ENCODE measurements at places on chromosomes 2 and 18.

- DNase-seq, result peak; percentile 66
Observed at GRCh38 chr2:176126929-176127773, 2.4 kb upstream of the HOXD8 start.

GRCh38 chr2:124081154-124081716 is 56.1 kb downstream of the CNTNAP5 start:
- DNase-seq, result no peak

DNA sequence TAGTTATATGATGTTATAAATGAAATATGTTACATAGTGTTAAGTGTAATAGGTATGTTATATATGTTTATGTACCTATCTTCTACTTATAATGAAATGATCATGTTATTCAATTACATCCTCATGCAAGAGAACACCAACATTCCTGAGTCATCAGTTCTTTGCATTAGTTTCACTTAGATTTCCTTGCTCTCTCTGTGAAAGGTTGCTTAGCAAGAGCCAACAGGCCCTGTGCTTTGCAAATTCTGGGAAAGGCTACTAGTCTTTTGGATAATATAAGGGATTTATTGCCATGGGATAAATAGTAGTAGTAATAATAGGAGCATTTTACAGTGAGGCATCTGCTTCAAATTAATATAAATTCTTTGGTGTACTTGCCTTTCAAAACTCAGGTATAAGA is 274.8 kb downstream of the SP3 start:
- no peak for DNase-seq

DNA sequence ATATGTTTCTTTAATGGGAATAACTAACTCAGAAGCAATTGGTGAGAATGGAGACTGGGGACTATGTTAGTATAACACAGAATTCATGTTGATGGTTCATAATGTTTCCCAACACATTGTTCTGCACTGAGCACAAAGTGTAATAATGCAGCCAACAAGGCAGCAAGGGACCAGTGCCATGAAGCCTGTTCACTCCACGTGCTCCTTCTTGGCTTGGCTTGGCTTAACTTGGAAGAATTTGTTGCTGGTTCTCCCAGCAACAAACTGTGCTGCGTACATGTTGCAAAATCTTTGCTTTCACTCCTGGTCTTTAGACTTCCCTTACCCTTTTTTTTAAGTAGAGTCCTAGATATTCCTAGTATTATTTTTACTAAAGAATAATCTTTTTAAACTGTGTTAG is 129.7 kb downstream of the MAP3K20 start:
- no peak for DNase-seq

- DNase-seq, result peak; percentile 57
Observed at GRCh38 chr2:210162466-210163124, 8.6 kb downstream of the KANSL1L start.

DNA sequence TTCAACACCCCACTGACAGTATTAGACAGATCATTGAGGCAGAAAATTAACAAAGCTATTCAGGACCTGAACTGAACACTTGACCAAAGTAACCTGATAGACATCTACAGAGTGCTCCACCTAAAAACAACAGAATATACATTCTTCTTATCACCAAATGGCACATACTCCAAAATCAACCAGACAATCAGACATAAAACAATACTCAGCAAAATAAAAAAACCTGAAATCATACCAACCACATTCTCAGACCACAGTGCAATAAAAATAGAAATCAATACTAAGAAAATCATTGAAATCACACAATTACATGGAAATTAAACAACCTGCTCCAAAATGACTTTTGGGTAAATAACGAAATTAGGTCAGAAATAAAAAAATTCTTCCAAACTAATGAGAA is 15.8 kb downstream of the PFN4 start:
- DNase-seq, result no peak

DNA sequence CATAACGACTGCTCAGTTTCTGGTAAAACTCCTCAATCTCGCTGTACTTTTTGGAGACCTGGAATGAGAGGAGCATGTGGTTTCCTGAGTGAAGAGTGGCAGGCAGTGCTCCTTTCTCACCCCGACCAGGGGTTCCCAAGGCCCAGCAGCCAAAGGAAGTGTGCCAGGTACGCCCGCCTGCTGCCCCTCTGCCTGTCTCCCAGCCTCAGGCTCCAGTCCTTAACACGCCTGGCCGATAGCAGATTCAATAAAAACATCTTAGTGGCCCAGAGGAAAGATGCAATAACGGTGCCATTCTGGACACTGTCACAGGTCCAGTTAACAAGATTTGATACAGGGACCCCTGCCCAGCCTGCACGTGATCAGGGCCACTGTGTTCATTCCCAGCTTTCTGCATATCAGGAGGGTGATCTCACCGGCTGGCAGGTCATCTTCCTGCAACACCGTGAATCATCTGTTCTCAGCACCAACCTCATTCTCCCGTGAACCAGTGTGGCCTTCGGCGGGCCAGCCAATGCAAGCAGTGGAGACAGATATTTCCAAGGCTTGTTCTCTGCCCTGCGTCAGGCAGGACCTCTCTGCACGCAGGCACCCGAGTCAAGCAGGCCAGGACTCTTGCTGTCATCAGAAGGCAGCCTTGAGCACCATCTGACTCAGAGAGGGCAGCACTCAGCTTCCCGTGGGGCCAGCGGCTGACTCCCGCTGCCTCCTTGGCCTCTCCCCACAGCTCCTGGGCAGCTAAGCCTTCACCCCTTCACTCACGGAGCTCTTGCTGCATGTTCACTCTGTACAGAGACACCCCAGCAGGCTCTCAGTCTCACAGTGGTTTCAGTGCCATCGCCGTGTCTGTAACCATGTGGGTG is 9.5 kb downstream of the HS1BP3 start:
- DNase-seq, result peak; percentile 82

Data from kidney glomerular epithelial cell (primary cell).